ENCODE measurements at places on chromosomes 12 and 14. TPM values are rescaled to one million over a fixed set of nuclear protein-coding genes. Genes with fewer than 3 reads are reported as not detected.
A peak's percentile ranks its signal among the peaks of the same experiment; 100 is the strongest.

SDSL gene
- total RNA-seq: 0.20 TPM

ZNF641 gene
- total RNA-seq: 10.6 TPM

KRT83 gene
- not detected for total RNA-seq

SLC7A8 gene
- total RNA-seq: 2.5 TPM

ZNF140 gene
- 13.5 TPM for total RNA-seq

PLD4 gene
- 0.04 TPM for total RNA-seq

SMIM41 gene
- total RNA-seq: not detected

KLRB1 gene
- 7.6 TPM for total RNA-seq

KLRC4 gene
- total RNA-seq: 10.7 TPM

KRT78 gene
- not detected for total RNA-seq

TBX5 gene
- total RNA-seq: not detected

DNA sequence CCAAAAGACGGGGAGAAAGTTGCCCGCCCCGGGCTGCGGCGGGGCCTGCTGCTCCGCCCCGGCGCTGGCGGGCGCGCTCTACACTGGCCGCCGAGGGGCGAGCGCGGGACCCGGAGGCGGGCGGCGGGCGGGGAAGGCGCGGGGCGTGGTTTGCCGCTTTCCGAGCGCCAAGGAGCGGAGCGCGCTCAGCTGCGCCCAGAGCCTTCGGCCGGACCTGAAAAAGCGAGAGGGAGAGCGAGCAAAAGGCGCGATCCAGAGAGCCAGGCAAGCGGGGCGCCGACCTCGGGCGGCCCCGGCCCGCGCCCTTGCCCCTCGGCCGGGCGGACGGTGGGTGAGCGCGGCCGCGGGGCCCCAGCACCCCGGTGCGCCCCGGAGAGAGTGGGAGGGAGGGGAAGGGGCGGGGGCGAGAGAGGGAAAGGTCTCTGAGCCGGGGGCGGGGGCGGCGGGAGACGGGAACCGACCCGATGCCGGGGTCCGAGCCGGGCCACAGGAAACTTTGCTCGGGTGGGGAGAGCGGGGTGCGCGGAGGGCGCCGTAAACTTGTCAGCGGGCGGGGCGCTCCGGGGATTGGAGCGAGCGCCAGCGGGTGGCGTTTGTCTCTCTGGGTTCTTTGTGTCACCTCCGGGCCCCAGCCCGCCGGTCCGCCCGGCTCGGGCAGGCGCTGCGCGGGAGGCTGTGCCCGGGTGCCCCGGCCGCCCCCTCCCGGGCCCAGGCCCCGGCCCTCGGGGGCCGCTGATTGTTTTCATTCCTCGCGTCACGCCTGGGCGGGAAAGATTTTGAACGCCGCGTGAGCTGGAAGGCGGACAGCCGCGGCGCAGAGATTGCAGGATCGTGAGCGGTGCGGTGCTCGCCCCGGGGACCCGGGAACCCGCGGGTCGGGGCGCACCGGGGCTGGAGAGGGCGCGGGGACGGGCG lies at the start of gene SYNE2:
TSS of gene SYNE2 (plus strand) at position 188 of the 915 bp plus-strand sequence. CDS start 56,145 bp downstream, outside the sequence.
- peak within 1 kb of the TSS; percentile 82 for H3K4me3 ChIP-seq
- DNase-seq: peak; percentile 75
- peaks cover 43% of the 10 kb centered on the region for H3K4me1 ChIP-seq
- peak within 1 kb of the TSS; percentile 73 for H3K27ac ChIP-seq
- H3K27me3 ChIP-seq: no peaks in the 10 kb centered on the region
- H3K36me3 ChIP-seq: no peaks in the 10 kb centered on the region

- H3K27ac ChIP-seq: no peak overlapping the region
- no peaks in the 10 kb centered on the region for H3K36me3 ChIP-seq
- no peak overlapping the region for H3K4me3 ChIP-seq
- no peaks in the 10 kb centered on the region for H3K4me1 ChIP-seq
- peaks cover 10% of the 10 kb centered on the region for H3K27me3 ChIP-seq
Observed at GRCh38 chr12:110992909-110993308, 72.5 kb upstream of the MYL2 start.

- no peak for DNase-seq
- no peak overlapping the region for H3K4me3 ChIP-seq
- no peaks in the 10 kb centered on the region for H3K27me3 ChIP-seq
- no peak overlapping the region for H3K27ac ChIP-seq
- H3K4me1 ChIP-seq: no peaks in the 10 kb centered on the region
Observed at GRCh38 chr12:61713121-61713520, 547.1 kb upstream of the USP15 start.

GRCh38 chr12:80643961-80644360 lies 63.5 kb upstream of the MYF6 start:
- no peaks in the 10 kb centered on the region for H3K27me3 ChIP-seq
- H3K4me1 ChIP-seq: no peaks in the 10 kb centered on the region
- no peak for DNase-seq
- H3K36me3 ChIP-seq: no peaks in the 10 kb centered on the region

DNA sequence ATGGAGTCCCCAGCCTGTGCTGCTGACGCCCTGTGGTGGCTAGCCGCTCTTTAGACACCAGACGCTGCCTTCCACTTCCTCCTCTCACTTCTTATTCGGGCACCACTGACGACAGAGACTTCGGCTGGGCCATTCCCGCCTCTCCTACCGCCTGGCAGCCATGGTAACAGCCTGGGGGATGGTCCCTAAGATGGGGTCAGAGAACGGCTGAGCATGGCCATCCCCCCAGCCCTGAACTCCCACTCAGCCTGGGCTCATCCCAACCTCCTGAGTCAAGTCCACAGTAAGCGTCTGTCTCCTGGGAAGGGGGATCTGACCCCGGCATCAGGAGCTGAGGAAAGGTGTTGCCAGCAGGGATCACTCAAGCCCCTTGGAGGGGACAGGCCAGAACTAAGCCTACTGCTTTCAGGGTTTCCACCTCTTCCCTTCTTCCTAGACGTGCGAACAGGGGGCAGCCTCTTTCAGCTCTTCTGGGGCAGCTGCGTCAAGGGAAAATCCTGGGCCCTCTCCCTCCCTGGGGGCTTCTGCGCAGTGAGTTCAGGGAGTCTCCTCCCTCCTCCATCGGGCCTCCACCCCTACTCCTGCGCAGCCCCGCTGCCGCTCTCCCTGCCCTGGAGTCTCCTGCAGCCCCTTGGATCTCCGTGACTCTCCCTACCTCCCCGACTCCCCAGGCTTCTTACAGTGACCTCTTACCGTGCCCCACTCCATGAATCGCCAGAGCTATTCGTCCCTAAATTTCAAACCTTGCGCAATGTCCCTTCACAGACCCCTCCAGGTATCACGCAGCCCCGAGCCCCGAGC lies 643 bp upstream of the TAMALIN start:
- H3K27me3 ChIP-seq: no peaks in the 10 kb centered on the region
- no peak for DNase-seq
- peaks cover 6% of the 10 kb centered on the region for H3K36me3 ChIP-seq
- H3K4me1 ChIP-seq: peaks cover 19% of the 10 kb centered on the region
- H3K4me3 ChIP-seq: no peak overlapping the region

GRCh38 chr12:93136253-93137055 lies 207.4 kb upstream of the EEA1 start:
- H3K27me3 ChIP-seq: no peaks in the 10 kb centered on the region
- H3K36me3 ChIP-seq: no peaks in the 10 kb centered on the region
- H3K27ac ChIP-seq: no peak overlapping the region
- H3K4me1 ChIP-seq: peaks cover 3% of the 10 kb centered on the region
- no peak overlapping the region for H3K4me3 ChIP-seq
- DNase-seq: no peak

GRCh38 chr12:3557116-3557697 lies 66.2 kb downstream of the PRMT8 start:
- H3K36me3 ChIP-seq: no peaks in the 10 kb centered on the region
- no peak overlapping the region for H3K4me3 ChIP-seq
- H3K4me1 ChIP-seq: no peaks in the 10 kb centered on the region
- H3K27ac ChIP-seq: no peak overlapping the region
- no peak for DNase-seq

GRCh38 chr14:33922125-33922524 lies 28.7 kb downstream of the EGLN3 start:
- H3K27me3 ChIP-seq: no peaks in the 10 kb centered on the region
- H3K27ac ChIP-seq: no peak overlapping the region
- no peak for DNase-seq

GRCh38 chr12:49894751-49895148 lies 8.9 kb downstream of the FAIM2 start:
- no peaks in the 10 kb centered on the region for H3K4me1 ChIP-seq
- no peak overlapping the region for H3K4me3 ChIP-seq
- H3K27ac ChIP-seq: no peak overlapping the region
- DNase-seq: no peak
- no peaks in the 10 kb centered on the region for H3K36me3 ChIP-seq
- no peaks in the 10 kb centered on the region for H3K27me3 ChIP-seq

- no peaks in the 10 kb centered on the region for H3K4me1 ChIP-seq
- H3K27ac ChIP-seq: no peak overlapping the region
- DNase-seq: no peak
- H3K36me3 ChIP-seq: no peaks in the 10 kb centered on the region
- H3K4me3 ChIP-seq: no peak overlapping the region
Observed at GRCh38 chr12:2057041-2057794, 4.4 kb downstream of the CACNA1C start.

DNA sequence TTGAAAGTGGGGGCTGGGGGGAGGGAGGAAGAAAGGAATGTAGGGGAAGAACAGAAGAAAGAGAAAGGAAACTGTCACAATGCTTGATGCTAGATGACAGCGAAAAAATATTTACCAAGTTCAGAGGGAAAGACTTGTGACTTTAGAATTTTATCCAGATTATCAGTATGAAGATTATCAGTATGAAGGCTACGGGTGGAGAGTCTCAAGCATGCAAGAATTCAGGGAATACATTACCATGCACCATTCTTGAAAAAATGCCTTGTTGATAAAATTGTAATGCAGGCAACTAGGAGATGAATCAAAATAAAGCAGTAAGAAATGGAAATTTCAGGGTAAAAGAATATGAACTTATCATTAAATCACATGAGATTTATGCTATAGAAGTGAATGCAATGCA lies 376.8 kb downstream of the PCNX1 start:
- no peak overlapping the region for H3K4me3 ChIP-seq
- H3K4me1 ChIP-seq: no peaks in the 10 kb centered on the region
- no peaks in the 10 kb centered on the region for H3K36me3 ChIP-seq
- no peaks in the 10 kb centered on the region for H3K27me3 ChIP-seq

DNA sequence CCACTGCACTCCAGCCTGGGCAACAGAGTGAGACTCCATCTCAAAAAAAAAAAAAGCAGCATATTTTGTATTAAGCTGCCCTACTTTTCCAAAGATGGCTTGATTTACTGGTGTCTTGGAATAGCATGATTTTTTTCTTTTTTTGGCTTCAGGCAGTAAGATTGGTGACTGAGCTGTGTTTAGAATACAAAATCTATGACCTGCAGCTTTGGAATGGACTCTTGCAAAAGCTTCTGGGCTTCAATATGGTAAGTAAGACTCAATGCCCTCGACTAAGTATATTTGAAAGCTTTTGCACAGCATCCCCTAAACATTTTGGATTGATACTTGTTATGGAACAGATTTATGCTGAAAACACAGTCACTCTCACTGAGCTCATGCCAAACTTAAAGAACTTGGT lies 87.8 kb downstream of the KNTC1 start:
- no peak for DNase-seq
- no peak overlapping the region for H3K4me3 ChIP-seq
- no peaks in the 10 kb centered on the region for H3K36me3 ChIP-seq
- no peak overlapping the region for H3K27ac ChIP-seq
- no peaks in the 10 kb centered on the region for H3K27me3 ChIP-seq

- no peaks in the 10 kb centered on the region for H3K4me1 ChIP-seq
- peaks cover 35% of the 10 kb centered on the region for H3K36me3 ChIP-seq
- no peak overlapping the region for H3K27ac ChIP-seq
- H3K4me3 ChIP-seq: peak overlapping the region; percentile 28
Observed at GRCh38 chr12:133202493-133203343, 21.4 kb downstream of the ZNF268 start.

GRCh38 chr12:62827042-62827441 lies 107.9 kb downstream of the PPM1H start:
- no peaks in the 10 kb centered on the region for H3K36me3 ChIP-seq
- no peaks in the 10 kb centered on the region for H3K27me3 ChIP-seq
- H3K4me1 ChIP-seq: no peaks in the 10 kb centered on the region
- H3K27ac ChIP-seq: no peak overlapping the region

DNA sequence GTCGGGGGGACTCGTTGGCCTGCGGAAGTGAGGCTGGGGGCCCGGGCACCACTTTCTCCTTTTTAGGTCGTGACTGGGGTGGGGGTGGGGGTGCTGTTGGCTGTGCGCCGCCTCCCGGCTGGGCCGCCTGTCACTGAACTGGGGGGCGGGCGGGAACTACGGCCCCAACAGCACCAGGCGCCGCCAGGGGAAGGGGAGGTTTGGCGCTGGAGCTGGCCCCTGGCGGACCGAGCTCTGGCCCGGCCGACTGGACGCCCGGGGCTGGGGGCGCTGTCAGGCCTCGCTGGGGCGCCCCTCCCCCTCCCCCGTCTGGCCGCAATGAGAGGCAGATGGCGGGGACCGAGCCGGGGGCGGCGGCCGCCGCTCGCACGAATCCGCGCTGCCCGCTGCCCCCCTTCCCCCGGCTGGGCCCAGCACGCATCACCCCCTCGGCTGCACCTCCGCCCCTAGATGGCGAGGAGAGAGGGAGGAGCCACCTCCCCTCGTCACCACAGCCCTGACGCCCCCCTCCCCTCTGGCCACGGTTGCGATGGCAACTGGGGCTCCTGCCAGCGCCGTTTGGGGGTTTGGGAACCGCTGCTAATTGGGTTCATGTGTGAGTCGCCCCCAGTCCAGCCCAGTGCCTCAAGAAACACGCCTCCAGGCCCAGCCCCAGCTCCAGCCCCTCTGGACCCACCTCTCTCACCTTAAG lies 723 bp downstream of the NFATC4 start:
- H3K4me1 ChIP-seq: peaks cover 30% of the 10 kb centered on the region
- no peak overlapping the region for H3K4me3 ChIP-seq

DNA sequence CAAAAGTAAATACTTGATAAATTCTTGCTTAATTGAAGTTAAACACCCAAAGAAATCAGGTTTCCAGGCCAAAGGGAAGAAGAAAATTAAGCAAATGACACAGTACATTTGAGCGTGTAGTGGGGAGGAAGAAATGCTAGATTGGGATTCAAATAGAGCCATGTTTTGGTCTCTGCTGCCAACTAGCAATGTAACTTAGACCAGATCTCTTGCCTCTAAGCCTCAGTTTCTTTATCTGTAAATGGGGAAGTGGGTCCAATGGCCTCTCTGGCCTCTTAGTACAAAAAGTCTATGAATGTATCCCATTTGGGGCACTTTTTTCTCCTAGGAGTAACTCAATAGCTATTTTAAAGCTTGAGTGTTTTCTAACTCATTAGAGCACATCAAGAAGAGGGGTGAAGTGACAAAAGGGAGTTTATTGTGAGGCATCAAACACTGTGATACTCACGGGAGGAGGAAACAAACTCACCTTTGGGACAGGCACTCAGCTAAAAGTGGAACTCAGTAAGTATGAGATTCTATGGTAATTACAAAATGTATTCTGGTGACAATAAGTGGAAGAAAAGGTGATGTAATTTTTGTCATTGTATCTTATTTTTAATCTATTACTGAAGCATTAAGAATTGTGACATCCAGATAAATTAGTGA lies 55.8 kb downstream of the DAD1 start:
- H3K27me3 ChIP-seq: no peaks in the 10 kb centered on the region
- peaks cover 81% of the 10 kb centered on the region for H3K36me3 ChIP-seq
- H3K4me1 ChIP-seq: peaks cover 98% of the 10 kb centered on the region
- peak overlapping the region; percentile 45 for H3K27ac ChIP-seq
- no peak for DNase-seq

- no peaks in the 10 kb centered on the region for H3K4me1 ChIP-seq
- DNase-seq: no peak
- no peak overlapping the region for H3K27ac ChIP-seq
- no peaks in the 10 kb centered on the region for H3K36me3 ChIP-seq
- H3K27me3 ChIP-seq: no peaks in the 10 kb centered on the region
- H3K4me3 ChIP-seq: no peak overlapping the region
Observed at GRCh38 chr12:119705182-119705581, 37.2 kb downstream of the PRKAB1 start.

GRCh38 chr12:42283739-42284138 lies 42.2 kb downstream of the ZCRB1 start:
- no peaks in the 10 kb centered on the region for H3K36me3 ChIP-seq
- no peak overlapping the region for H3K27ac ChIP-seq
- DNase-seq: no peak
- H3K27me3 ChIP-seq: no peaks in the 10 kb centered on the region
- H3K4me1 ChIP-seq: no peaks in the 10 kb centered on the region
